ENCODE measurements at places on chromosomes 11 and 22.

DNA sequence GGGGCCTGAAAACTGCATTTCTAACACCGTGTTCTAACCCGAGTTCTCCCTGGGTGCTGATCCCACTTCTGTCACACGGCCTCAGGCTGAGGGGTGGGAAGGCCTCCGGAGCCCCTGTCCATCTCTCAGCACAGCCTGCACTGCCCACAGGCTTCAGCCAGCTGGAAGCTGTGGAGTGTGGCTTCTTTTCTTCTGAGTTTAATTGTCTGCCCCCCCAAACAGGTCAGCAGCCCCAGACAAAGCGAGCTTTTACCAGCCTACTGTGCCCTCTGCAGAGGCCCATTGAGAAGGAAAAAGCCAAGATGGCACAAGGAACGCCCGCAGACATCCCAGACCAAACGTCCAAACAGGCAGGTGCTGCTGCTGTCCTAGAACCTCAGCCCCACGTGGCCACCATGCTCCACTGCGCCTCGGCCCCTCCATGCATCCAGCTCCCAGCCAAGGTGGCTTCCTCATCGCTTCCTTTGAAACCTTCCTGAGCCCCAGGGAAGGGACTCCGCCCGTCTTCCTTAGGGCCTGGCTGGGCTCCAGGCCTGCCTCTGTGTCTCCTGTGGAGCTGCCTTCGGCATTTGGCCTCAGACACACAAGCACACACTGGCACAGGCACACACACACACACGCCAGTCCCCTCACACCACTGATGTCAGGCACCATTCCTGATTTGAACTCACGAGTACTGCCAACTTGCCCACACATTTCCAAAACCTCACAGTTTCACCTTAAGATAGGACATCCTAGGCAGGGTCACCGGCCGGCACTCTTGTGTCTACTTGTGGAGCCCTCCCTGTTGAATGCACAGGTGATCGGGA lies 1.7 kb downstream of the MOB2 start:
- no peak for DNase-seq

DNA sequence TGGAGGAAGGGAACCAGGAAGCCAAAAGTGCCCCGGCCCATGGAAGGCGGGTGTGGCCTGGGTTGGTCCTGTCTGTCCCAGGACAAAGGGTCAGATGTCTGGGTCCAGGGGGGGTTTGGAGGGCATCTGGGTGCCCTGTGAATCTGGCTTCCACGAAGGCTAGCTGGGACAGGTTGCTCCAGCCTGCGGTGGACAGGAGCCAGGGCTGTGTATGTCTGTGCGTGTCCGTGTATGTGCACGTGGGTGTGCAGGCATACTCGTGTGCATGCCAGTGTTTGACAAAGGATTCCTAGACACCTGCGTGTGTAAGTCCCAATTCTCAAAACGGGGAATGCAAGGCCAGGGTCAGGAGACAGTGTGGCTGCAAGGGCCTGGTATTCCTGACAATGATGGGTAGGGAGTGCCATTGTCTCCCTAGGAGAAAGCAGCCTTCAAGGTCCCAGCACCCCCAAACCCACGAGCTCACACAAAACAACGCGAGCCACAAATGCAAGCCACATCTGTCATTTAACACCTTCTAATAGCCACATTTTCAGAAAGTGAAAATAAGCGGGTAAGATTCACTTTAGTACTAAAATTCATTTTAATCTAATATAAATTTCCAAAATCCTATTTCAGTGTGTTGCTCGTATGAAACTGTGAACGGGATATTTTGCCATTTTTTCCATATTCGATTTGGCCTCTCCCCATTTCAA lies 78.4 kb upstream of the WNT7B start:
- DNase-seq, result no peak

DNA sequence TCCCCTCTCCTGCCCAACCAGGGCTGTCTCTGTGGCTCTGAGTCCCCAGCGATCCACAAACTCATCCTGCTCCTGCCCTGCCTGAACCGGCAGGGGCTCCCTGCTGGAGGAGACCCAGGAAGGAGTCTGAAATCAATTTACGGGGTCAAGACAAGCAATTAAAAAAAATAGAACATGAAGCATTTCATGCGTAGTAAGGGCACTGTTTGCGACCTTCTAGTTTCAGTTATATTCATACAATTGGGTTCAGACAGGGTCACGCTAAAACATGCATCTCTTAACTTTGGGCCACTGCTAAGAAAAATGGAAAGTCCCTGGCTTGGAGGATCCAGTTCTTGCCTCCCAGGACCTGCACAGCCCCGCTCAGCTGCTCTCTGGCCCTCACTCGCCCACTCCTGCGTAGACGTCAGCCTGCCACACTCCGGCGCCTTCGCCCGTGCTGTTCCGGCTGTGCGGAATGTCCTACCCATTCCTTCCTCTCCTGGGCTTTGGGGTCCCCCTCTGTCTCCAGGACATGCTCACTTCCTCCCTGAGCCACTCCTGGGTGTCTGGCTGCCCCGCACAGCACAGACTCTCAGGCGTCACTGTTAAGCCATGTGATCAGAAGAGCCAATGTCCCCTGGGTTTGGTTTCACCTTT lies 12.8 kb downstream of the NFAM1 start:
- no peak for DNase-seq

GRCh38 chr11:34823639-34824038 lies 92.5 kb downstream of the APIP start:
- DNase-seq, result no peak

GRCh38 chr22:28927630-28928029 lies 44.3 kb downstream of the ZNRF3 start:
- no peak for DNase-seq

GRCh38 chr11:111428113-111428876 lies 49.2 kb upstream of the POU2AF1 start:
- DNase-seq, result no peak

DNA sequence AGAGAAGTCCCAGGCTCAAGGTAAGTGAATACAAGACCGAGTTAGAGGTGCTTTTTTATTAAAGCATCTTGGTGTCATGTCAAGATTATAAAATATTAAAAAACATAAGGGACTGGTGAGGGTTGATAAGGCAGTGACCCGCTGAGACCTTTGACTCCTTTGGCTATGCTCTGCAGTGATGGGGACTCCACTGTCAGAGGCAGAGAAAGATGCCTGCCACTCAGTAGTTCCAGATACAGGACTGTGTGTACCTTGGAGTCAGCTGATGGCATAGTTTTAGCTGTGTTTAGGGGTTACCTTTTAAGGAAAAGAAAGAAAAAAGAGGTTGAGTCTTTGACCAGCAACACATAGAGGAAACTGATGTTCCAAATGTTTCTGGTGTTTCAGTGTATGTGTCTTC lies 40.8 kb downstream of the SHISA8 start:
- DNase-seq, result no peak

GRCh38 chr11:12508151-12508751 lies 130.9 kb downstream of the PARVA start:
- DNase-seq, result no peak

DNA sequence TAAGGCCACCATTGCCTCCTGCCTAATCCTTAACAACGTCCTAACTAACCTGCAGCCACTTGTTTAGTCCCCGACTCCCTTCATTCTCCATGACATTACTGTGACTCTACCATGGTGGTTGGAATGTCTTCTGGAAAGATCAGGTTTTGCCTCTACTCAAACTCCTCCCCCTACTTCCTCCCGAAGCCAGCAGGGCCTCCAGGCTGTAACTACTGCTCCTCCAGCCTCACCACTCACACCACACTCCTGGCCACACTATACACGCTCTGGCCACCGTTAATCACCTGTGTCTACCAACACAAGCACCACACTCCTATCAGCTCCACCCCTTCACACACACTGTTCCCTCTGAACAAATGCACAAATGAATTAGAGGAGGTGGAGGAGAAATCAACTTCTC lies 69.2 kb downstream of the PACSIN2 start:
- DNase-seq, result no peak

GRCh38 chr22:32545801-32546200 lies 71.2 kb downstream of the FBXO7 start:
- DNase-seq, result no peak
